ENCODE measurements at places on chromosomes 16 and 17.

- DNase-seq, result no peak
These were observed 55.2 kb downstream of the RAI1 start for GRCh38 chr17:17736205-17737183.

DNA sequence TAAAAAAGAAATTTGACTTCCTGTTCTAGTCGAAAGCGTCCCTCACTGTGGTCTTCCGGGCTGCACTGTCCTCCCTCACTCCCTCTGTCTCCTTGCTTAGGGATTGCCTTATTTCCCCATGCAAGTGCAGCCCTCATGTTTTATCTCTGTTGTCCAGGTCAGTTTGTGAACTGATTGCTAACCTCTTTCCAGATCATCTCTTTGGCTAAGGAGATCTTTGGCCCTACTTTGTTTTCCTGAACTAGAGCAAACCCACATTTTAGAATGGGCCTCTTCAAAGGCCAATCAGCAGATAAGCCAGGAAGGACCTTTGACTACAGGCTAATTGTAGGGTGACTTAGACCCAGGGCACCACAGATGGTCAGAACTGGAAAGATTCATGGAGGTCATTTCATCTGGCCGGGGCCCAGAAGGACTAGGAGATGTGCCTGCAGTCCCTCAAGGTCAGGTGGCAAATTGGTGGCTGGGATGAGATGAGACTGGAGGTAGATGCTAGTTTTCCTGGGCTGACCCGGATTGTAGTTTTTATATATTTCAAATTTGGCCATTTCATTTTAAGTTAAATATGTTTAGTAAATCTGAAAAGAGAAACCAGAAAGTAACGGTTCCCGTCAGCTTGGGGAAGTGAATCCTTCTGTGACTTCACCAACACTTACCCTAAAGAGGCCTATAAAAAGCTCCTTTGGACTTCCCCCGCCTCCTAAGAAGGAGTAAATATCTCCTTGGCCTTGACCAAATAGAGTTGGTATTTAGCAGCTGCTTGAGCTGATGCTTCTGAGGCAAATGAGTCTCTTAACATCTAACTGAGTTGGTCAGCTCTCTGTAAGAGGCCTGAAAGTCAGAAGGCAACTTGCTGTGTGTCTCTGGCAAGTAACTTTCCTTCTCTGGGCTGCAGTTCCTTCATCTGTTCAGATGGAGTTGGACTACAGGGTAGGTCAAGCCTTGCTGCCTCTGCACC is 6.2 kb upstream of the SLC25A19 start:
- no peak for DNase-seq

GRCh38 chr16:47507701-47508100 is 46.6 kb downstream of the PHKB start:
- no peak for DNase-seq

DNA sequence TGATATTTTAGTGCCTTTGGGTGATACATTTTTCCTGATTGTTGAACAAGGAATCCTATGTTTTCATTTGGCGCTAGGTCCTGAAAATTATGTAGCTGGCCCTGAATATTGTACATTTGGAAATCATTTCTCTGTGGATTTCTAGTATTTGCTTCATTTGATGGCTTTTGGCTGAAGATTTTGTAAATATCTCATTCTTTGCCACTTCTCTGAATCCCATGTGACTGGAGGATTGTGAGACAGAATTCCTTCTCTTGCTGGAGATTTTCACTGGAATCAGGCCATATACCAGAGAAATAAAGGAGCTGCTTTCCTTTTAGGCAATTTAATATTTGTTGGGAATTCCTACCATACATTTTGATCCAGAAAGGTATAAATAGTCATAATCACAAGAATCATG is 8.6 kb downstream of the KRT28 start:
- DNase-seq, result no peak

DNA sequence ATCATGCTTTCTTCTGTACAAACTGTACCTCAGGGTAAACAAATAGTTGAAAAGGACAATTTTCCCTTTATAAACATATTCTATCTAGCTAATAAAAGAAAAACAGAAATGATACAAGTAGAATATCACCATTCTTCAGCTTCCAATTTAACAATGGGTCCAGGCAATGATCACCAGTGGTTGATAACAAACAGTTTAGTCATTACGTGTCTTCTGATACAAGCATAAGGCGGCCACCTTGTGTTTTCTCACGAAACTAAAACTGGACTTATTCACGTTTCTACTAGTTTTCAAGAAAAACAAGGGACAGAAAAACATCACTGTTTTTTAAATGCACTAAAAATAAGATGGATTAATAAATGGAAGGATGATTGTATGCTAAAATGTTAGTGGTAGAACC is 58.3 kb downstream of the STH start:
- DNase-seq, result no peak

GRCh38 chr16:51151961-51152663 is 1.0 kb upstream of the SALL1 start:
- no peak for DNase-seq

- DNase-seq, result no peak
These were observed 50.3 kb upstream of the CRHR1 start for GRCh38 chr17:45733781-45734180.

- no peak for DNase-seq
These were observed 138.9 kb downstream of the C16orf95 start for GRCh38 chr16:87178177-87178863.

All from stimulated activated CD8-positive, alpha-beta memory T cell treated with anti-CD3 and anti-CD28 coated beads, Interleukin-7, amount 100 ng/mL, for 4 hours (primary cell).